HT-29 (cell line): ENCODE measurements at places on chromosomes 11 and 22. TPM values are rescaled to one million over a fixed set of nuclear protein-coding genes. Genes with fewer than 3 reads are reported as not detected.
A peak's percentile ranks its signal among the peaks of the same experiment; 100 is the strongest.

GRCh38 chr11:124961972-124962609 is 8.1 kb downstream of the CCDC15 start:
- peak; percentile 92 for DNase-seq

DSCAML1 gene
- total RNA-seq: 0.31 TPM in 1 of 2 replicates, not detected in the other

DNA sequence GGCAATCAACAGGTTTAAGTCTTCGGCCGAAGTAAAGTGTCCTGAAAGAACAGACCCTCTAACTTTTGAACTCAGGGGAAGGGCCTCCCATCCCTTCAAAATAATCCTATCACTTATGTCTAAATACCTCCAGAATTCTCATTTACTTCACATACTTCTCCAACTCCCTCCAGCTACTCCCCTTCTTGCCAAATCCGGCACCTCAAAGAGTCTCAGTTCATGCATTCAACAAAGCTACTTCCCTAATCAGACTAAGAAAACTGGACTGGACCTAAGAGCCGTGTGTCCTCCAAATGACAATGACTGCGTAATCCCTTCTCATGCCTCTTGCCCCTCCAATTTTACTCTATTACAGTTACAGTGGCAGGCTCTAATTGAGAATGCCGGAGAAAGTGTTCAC is 1.3 kb downstream of the DDB1 start:
- DNase-seq: no peak

DNA sequence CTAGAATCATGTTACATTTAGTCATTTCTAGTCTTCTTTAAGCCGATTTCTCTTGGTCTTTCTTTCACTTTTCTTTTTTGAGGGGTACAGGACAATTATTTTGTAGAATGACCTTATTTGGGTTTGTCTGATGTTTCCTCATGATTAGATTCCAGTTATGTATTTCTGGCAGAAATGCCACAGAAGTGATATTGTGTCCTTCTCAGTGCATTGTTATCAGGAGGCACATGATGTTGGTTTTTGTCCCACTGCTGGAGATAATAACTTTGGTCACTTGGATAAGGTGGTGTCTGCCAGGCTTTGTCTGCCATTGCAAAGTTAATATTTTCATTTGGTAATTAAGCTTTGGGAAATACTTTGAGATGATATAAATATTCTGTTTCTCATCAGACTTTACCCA is 100.3 kb downstream of the RRM1 start:
- no peak for DNase-seq

MUC2 gene
- 6.9 and 9.1 TPM in 2 replicates for total RNA-seq

DNA sequence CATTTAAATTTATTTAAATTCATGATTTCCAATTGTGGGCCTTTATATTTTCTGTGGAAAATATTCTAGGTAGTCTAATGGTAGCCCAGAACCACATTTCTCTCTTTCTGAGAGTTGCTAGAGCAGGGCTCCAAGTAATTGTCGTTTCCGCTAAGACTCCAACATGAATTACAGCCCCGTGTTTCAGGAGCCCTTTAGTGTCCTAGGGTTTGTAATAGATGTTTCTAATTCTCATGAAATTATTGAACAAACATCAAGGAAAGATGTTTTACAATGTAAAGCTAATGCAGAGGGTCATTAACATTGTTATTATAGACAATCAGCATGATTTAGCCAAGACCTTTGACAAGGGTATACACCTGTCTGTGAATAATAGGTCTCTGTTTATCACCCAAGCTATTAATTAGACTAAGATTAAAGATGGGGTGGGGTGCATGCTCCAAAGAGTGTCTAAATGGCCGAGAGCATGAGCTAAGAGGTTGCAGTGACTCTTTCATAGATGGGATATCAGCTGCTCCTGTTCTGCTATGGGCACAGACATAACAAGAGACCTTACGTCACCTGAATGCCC is 81.8 kb upstream of the NTM start:
- no peak for DNase-seq

GRCh38 chr11:69480547-69481392 is 693 bp upstream of the LINC01488 start:
- peak; percentile 47 for DNase-seq

GRCh38 chr22:29301716-29302401 is 4.6 kb upstream of the GAS2L1 start:
- DNase-seq: peak; percentile 25

GRCh38 chr22:47054231-47055072 is 292.0 kb downstream of the TBC1D22A start:
- no peak for DNase-seq

DNA sequence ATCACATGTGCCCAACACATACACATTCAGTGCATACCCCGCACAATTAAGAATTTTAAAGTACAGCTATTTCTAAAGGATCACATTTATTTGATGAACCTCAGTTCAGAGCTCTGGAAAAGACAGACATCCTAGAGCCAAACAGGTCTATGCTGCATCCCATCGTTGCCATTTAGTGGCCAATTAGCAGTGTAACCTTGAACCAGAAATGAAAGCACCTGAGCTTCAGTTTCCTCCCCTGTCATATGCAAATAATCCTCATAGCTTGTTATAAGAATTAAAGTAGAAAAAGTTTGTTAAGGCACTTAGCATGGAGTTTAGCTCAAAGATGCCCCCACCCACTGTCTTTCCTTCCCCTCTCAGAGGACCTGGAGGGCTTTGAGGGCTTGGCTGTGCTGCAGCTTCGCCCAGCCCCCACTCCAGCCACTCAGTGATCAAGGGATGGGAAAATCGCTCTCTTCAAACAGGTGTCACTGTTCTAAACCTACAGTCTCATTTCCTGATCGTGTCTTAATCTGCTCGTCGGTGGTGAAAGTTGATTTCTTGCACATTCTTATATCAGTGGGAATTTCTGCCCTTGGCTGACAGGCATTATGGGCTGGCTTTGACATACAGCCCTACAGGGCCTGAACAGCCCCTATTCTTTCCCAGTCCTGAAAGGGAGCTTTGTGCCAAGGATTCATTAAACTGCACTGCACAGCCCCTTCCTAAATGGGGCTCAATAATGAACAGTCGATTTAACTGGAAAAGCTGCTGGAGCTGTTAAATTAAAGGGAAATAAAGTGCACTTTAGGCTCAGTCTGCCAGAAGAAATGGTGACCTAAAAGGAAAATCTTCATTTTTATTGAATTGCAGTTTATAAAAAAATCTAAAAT is 23.3 kb upstream of the FAM181B start:
- no peak for DNase-seq

MPZL2 gene
- 24.3 and 30.4 TPM in 2 replicates for total RNA-seq

DNA sequence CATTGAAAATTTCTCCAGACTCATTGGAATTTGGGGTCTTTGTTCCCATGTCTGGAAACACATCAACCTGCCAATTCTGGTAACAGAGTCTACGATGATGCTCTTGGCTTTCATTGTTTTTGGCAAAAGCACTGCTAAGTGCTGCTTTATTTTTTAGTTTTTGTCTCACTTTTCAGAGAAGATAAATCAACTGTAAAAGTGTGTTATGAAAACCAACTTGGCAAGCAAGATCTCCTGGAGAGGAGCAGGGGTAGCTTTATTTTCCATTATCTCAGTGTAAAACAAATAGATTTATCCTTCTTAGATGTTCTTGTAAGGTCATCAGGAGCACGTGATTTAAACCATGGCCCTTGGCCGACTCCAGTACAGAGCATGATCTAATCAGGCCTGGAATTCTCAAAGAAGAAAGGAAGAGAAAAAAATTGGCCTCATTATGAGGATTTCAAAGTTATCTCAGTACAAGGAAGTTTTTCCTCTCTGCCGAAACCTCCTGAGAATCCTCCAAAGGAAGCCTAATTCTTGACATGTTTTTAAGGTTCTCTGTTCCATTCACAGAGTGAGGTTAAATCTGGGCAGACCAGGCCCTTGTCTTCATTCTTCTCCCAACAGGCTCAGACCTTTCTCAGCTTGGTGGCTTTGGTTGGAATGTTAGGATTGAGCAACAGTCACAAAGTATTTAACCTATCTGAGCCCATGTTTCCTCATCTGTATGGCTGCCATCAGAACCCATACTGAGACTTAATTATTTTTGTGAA is 16.4 kb upstream of the PAMR1 start:
- DNase-seq: no peak

GRCh38 chr11:27505781-27506180 is 788 bp downstream of the LIN7C start:
- no peak for DNase-seq

DNA sequence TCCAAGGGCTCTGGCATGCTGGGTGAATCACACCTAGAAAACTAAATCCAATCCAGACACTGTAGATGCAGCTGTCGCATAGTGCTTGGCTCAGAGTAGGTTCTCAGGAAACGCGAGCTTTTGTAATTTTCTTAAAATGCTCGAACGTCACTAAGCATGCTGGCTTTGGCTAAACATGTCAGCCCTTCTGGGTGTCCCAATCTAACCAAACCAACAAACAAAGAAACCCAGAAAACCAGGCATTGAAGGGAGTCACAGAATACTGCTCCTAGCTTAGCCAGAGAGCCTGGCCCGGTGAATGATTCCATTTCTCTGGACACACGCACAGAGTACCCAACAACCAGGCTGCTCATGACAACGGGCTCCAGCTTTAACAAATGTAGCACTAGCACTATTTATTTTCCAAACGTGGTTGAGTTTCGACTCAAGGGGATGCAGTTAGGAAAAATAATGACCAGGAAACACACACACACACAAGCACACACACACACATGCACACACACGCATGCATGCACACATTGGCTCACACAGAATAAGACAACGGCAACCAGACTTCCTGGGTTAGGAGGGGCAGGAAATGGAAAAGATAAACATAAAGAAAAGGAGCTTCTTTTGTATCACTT is 492.6 kb downstream of the MIAT start:
- DNase-seq: no peak

OR5A1 gene
- not detected in 2 replicates for total RNA-seq

NKAPD1 gene
- 11.0 and 13.4 TPM in 2 replicates for total RNA-seq

DNA sequence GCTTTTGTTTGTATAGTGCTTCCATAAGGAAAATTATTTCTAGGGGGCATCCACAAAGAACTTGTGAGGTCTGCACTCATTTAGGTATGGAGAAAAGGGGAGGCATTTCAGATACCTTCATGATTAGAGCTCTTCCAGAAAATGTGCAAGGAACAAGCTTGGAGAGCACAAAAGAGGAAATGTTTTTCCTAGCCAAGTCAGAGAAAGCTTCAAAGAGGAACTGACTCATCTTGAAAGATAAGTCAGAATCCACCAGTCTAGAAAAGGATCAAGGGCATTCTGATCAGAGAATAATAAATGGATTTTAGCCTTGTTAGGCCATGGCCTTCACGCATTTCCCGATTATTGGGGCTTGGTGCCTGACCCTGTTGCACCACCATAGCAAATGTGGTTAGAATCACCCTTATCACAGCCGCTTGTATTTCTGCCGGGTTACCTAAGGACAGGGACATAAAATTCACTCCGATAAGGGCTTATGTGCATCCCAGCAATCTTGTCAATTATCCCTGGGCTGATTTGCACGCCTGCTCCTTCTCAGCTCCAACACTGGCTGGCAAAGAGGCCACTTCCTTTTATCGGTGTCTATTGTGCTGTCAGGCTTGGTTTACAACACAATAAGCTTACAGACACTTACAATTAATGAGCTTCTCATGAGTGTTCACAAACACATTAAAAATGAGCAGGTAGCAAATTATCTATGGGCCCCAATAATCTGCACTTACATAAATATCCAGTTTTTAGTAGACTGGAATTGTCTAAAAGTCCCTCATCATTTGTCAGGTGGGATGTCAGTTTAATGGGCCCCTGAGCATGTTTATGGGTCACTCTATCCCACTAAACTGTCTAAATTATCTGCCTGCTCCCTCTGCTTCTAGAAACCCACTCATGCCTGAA is 613.5 kb downstream of the SOX6 start:
- no peak for DNase-seq

OSM gene
- not detected in 2 replicates for total RNA-seq

DNA sequence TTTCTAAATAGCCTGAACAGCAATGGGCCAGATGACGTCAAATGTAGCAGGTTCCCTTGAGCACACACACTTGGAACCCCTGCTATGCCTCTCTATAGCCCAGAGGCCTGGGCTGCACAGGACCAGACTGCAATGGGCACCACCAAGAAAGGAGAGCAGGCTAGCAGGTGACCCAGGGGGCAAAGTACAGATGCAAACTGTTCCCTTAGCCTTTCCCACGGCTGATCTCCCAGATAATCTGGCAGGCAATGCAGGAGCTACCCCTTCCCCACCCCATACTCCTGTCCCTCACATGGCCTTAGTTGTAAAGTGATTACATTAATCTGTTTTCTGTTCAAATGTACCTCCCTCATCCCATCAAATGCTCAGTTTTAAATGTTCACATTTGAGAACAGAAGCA is 41.3 kb downstream of the SMCO4 start:
- DNase-seq: no peak
